Right renal pelvis (tissue), 4 donors: ENCODE measurements at places on chromosomes 11 and 22.

DNA sequence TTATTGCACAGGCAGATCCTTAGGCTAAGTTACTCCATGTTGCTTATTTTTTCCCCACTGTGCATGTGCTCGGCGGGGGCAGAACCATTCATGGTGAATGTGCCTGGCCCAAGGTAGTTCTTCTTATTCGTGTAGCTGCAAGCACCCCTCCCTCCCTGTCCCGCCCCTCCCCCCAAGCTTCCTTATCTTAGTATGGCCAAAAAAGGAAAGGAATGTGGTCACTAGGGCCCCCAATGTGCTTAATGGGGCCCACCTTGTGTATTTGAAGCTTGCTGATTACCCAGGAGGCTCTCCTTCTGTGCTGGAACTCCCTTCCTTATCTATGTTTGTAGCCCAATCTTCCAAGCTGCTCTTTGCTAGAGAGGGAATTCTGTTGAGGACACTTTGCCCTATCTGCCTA is 1259.7 kb upstream of the RAG2 start:
- DNase-seq, result no peak

- DNase-seq, result no peak
Observed at GRCh38 chr22:17880468-17880867, 106.2 kb upstream of the BID start.

- DNase-seq, result no peak
Observed at GRCh38 chr11:74090701-74091100, 80.1 kb downstream of the C2CD3 start.

DNA sequence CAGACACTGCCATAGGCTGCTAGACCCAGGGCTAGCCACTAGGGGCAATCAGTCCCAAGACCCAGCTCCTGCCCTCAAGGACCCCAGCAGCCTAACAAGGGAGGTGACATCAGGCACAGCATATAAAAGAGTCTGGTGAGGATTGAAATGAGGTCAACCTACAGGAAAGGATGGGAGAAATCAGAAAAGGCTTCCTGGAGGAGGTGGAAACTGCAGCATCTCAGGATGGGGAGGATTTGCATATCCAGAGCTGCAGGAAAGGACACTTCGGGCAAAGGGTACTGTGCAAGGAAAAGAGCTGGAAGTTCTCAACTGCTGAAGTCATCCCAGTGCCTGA is 2.9 kb upstream of the ARFGAP2 start:
- DNase-seq, result no peak

DNA sequence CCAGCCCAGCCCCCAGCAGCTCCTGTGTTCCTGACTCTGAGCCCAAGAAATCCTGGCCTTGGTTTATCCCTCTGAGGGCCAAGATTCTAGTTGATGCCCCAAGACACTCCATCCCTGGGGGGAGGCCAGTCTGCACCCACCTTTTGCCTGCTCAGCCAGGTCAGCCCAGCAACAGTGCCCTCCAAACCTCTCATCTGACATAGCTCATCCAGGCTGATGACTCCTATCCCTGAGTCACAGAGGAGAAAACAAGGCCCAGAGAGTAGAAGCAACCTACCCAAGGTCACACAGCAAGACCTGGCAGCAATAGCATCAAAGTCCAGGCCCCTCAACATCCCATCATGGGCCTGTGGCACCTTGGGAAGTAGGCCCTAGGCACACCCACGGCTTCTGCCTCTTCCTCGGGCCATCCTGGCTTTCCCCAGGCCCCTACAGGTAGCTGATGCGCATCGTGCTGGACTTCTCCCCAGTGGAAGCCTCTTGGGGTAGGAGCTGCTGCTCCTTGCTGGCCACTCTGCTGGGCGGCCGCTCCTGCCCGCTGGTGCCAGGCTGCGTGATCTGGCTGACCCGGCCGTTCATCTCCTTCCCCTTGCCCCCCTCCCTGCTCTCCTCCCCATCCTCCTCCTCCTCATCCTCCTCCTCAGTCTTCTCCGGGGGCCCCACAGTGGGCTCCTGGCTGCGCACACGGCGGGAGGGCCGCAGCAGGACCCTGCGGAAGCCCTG is 6.0 kb downstream of the SSTR3 start:
- DNase-seq, result no peak

GRCh38 chr11:68575025-68575665 is 109.2 kb upstream of the GAL start:
- DNase-seq, result no peak

DNA sequence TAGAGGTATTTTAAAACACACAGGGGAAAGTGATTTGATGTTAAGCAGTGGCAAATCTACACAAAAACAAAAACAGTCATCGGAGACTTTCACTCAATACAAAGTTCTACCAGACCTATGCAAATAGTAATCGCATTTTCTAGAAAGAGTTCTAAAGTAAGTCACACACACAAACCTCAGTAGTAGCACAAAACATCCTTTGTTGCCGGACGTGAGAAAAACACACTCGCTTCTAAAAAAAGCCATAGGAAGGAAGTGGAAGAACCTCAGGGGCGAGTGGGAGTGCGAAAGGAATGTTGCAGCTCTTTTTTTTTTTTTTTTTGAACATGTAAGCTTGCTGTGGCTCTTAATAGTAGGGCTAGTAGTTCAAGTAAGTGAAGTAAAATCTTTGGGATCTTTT is 88.9 kb downstream of the MAML2 start:
- no peak for DNase-seq

- no peak for DNase-seq
Observed at GRCh38 chr22:45047260-45047659, 37.5 kb upstream of the PHF21B start.

- no peak for DNase-seq
Observed at GRCh38 chr11:111298413-111299100, at the start of gene POU2AF3. Gene POU2AF3, plus strand, starts transcription at chr11:111298546. Its CDS starts 36 bp downstream, at chr11:111298582.

- DNase-seq, result peak; percentile 23
Observed at GRCh38 chr22:29727131-29727523, 7.3 kb downstream of the CABP7 start.

GRCh38 chr11:15893080-15893492 is 463.3 kb downstream of the SOX6 start:
- DNase-seq, result no peak

DNA sequence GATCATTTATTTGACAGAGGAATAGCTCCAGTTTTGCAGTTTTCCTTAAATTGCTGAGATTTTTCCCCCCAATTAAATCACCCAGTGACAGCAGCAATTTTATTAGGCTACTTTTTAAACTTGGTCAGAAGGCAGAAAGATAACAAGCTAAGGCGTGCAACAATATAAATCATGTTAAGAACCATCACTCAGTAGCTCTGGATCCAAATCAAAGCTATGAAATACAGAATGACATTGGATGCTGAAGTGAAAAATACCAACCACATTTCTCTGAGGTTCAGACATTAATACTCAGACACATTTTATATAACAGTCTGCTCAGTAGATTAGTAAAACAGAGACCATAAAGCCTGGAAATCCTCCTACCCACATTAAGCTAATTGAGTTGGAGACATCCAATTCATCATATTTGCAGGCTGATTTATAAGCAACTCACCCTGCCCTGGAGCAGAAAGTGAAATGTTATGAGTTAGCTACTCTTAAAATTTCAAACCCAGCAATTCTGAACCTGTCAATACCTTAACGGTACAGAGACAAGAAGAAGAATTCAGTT is 1108.4 kb downstream of the DLG2 start:
- DNase-seq, result no peak
